A549 treated with ZK216348 at 1 μM for 4 hours (cell line): ENCODE measurements at places on chromosomes 12 and 14. TPM values are rescaled to one million over a fixed set of nuclear protein-coding genes. Genes with fewer than 3 reads are reported as not detected.

MMP17 gene
- 5.3 to 13.0 TPM (median 12.3 TPM) in 5 replicates for total RNA-seq

CACNA1C gene
- total RNA-seq = 0.09 to 0.11 TPM in 2 of 5 replicates, not detected in the others

AQP2 gene
- not detected in 5 replicates for total RNA-seq

CARMIL3 gene
- 0.22 to 0.74 TPM (median 0.60 TPM) in 5 replicates for total RNA-seq

DERA gene
- total RNA-seq = 37.9 to 55.2 TPM (median 38.0 TPM) in 5 replicates

VTI1B gene
- 79.6 to 91.7 TPM (median 84.9 TPM) in 5 replicates for total RNA-seq

LYZ gene
- 0.34 to 2.5 TPM (median 1.7 TPM) in 4 of 5 replicates, not detected in the other for total RNA-seq

PAWR gene
- 43.0 to 84.9 TPM (median 58.9 TPM) in 5 replicates for total RNA-seq

GLI1 gene
- total RNA-seq = 3.9 to 8.8 TPM (median 7.3 TPM) in 5 replicates

FAM186B gene
- total RNA-seq = 0.11 to 0.23 TPM (median 0.14 TPM) in 3 of 5 replicates, not detected in the others

AVPR1A gene
- total RNA-seq = 0.14 to 0.15 TPM in 2 of 5 replicates, not detected in the others

BCL11B gene
- total RNA-seq = 0.23 to 0.45 TPM (median 0.25 TPM) in 5 replicates

TMEM132C gene
- not detected in 5 replicates for total RNA-seq

MAP3K12 gene
- 6.7 to 19.4 TPM (median 16.0 TPM) in 5 replicates for total RNA-seq

SYT1 gene
- total RNA-seq = 4.5 to 8.4 TPM (median 6.2 TPM) in 5 replicates

POTEM gene
- not detected in 5 replicates for total RNA-seq

GPRC5D gene
- total RNA-seq = not detected in 5 replicates

CEBPE gene
- total RNA-seq = 0.12 TPM in 1 of 5 replicates, not detected in the others

TAS2R7 gene
- not detected in 5 replicates for total RNA-seq

LRP6 gene
- total RNA-seq = 12.6 to 21.9 TPM (median 14.9 TPM) in 5 replicates

CLECL1 gene
- total RNA-seq = not detected in 5 replicates
